ENCODE measurements at places on chromosomes 6 and 20. TPM values are rescaled to one million over a fixed set of nuclear protein-coding genes. Genes with fewer than 3 reads are reported as not detected.

The SYCP2L gene
- total RNA-seq, result 0.37 TPM

The DEFB123 gene
- total RNA-seq, result not detected

The CCDC170 gene
- total RNA-seq, result not detected

The DTNBP1 gene
- 23.5 TPM for total RNA-seq

The DNMT3B gene
- total RNA-seq, result 3.7 TPM

The NKX2-2 gene
- total RNA-seq, result not detected

The ISM1 gene
- total RNA-seq, result 1.3 TPM

The OPRM1 gene
- total RNA-seq, result not detected

The FAM83C gene
- not detected for total RNA-seq

The RIPPLY2 gene
- not detected for total RNA-seq

The CD93 gene
- total RNA-seq, result 1.7 TPM

The GABRR1 gene
- not detected for total RNA-seq

The PLAGL2 gene
- 25.6 TPM for total RNA-seq

The CARMIL1 gene
- 5.4 TPM for total RNA-seq

The RTEL1 gene
- total RNA-seq, result 58.9 TPM

The FNDC11 gene
- total RNA-seq, result 0.15 TPM

The PYGB gene
- 30.2 TPM for total RNA-seq

The EYS gene
- total RNA-seq, result not detected

The TAGAP gene
- 67.9 TPM for total RNA-seq
